Islet precursor cell (in vitro differentiated cells): ENCODE measurements at places on chromosomes 1 and 21.
A peak's percentile ranks its signal among the peaks of the same experiment; 100 is the strongest.

DNA sequence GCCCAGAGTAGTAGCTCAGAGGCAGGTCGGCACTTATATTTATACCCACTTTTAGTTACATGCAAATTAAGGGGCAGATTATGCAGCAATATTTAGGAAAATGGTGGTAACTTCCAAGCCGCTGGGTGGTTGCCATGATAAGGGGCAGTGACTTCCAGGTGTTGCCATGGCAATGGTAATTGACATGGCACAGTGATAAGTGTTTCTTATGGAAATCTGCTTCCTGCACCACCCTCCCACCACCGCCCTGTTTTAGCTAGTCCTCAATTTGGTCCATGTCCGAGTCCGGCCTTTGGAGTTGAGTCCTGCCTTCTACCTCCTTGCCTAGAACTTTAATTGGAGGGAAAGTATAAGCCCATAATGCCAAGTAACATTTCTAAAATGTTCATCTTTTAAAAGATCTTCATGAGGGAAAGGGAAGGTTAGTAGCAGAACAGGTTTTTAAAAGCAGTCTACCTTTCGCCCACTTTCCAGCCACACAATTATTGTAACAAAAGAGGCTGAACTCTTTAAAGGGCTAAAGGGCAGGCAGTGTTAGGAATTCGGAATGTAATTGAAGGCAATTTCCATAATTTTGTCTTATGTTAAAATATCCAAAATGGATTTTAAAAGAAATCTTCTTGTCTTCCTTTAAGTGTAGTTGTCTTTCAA is 21.7 kb downstream of the ZBTB8B start:
- DNase-seq, result no peak

- peak; percentile 70 for DNase-seq
Measured at GRCh38 chr1:115090540-115090939, 1.2 kb upstream of the TSPAN2 start.

DNA sequence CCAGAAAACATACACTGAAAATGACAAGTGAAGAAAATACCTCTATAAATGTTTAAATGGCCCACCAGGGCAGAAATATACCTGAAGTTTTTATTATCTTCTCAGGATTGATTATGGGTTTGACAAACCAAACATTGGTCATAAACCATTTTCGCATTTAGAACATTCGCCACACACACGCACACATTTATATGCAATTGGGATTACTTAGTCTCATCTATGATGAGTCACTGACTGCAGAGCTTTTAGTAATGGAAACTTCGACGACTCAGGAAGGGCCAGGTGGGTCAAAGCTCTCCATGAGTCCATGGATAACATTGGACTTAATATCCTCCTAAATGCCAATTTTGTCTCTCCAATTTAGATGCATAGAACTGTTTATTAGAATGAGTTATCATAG is 16.9 kb downstream of the NRDC start:
- no peak for DNase-seq

DNA sequence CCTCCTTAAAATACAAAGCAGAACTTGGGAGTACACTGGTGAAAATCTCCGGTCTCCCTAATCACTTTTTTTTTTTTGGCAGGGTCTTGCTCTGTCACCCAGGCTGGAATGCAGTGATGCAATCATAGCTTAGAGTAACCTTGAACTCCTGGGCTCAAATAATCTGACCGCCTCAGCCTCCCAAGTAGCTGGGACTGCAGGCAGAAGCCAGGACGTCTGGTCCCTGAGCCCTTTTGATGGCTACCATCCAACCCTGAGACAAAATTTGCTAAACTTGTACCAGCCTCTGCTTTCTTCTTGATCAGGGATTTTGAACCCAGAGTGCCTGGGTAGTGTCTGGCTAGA is 4.1 kb downstream of the L1TD1 start:
- DNase-seq, result no peak

- no peak for DNase-seq
Measured at GRCh38 chr1:180218806-180219765, 11.0 kb upstream of the LHX4 start.

DNA sequence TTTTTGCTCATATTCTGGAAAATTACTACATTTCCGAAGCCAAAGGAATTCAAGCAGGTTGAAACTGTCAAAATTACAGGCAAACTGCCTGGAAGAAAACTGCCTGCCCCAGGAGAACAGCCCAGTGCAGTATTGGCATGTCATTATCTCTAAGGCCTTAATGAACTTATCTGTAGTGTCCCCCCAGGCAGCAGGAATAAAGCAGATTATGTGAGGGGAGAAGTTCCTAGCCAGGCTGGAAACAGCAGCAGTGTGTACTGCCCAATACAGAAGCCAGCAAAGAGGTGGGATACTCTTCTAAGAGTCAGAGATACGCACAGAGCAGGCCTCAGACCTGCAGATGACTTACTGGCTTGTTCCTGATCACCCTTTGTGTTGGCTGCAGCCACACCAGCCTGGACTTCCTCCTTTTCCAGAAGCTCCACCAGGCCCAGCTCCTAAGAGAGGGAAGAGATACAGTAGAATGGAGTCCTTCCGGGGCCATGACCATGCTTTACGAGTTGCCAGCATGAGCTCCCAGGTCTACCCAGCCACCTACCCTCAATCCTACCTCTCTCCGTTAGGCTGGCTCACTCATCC is 11.7 kb downstream of the IQGAP3 start:
- no peak for DNase-seq

DNA sequence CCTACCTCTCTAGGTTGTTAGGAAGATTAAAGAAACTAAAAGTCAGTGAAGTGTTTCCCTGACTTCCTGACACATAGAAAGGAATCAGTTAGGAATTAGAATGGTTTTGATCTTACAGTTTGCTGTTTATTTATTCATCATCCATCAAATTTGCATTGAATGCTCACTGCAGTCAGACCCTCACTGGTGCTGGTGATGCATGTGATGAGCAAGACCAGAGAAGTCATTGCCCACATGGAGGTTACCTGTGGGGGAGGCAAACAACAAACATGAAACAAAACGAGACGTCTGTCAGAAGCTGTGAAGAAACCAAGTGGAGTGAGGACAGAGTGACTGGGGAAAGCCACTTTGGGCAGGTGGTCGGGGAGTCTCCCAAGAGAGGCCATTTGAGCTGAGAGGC is 6.4 kb downstream of the CTPS1 start:
- DNase-seq, result no peak

- no peak for DNase-seq
Measured at GRCh38 chr1:225777058-225777582, 506 bp upstream of the SRP9 start.

- DNase-seq, result no peak
Measured at GRCh38 chr1:183566026-183566425, 24.2 kb downstream of the NCF2 start.

DNA sequence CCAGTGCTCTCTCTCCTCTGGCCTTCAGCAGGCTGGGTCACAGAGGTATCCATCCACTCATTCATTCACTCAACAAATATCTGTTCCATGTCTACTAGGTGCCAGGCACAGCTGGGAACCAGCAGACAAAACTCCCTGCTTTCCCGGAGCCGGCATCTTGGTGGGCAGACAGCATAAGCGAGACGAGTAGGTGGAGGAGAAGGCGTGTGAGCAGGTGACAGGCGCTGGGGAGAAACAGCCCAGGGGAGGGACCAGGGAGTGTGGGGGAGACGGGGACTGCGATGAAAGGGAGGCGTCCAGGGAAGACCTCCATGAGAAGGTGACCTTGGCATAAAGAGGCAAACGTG is 11.0 kb upstream of the KCNAB2 start:
- DNase-seq, result no peak

- no peak for DNase-seq
Measured at GRCh38 chr1:29338908-29339575, 102.7 kb downstream of the PTPRU start.

- DNase-seq, result no peak
Measured at GRCh38 chr1:214712737-214713136, 109.7 kb downstream of the CENPF start.

- DNase-seq, result no peak
Measured at GRCh38 chr1:192561301-192561700, 14.3 kb upstream of the RGS1 start.

DNA sequence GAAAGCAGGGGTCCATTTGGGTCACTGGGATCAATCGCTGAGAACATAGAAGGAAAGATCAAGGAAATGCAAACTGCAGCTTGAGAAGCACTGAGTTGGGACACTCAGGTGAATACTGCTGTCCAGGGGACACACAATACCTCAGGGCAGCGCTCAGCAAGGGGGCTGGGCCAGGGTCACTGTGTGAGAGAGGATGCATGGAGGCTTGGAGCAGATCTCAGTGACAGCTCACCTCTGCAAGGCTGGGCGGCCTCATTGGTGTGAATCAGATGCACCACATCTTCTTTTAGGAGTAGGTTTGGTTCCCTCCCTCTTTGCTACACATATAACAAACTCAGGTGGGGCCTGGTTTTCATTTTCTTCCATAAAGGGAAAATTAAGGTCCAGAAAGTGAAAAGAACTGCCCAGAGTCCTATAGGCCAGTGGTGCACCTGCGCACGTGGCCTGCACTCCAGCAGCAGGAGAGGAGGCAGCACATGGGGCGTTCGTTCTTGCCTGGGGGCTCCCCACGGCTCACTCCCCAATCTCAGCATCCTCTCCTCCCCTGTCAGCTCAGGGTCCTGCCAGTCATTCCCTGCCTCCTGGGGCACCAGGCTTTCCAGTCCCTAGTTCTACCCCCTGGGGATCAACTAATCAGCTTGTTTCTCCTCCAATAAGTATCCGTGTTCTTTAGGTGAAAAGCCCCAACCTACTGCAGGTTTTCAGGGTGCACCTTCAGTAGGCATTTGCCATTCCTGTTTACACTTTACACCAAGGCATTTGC is 1.5 kb downstream of the A3GALT2 start:
- DNase-seq, result no peak

- DNase-seq, result no peak
Measured at GRCh38 chr1:25795211-25795610, 4.8 kb upstream of the SELENON start.
